ENCODE measurements at places on chromosomes 12 and 14.

GRCh38 chr12:123070267-123071081 is 80.4 kb downstream of the PITPNM2 start:
- DNase-seq: no peak

GRCh38 chr14:67582061-67582460 is 18.0 kb downstream of the PIGH start:
- DNase-seq: no peak

DNA sequence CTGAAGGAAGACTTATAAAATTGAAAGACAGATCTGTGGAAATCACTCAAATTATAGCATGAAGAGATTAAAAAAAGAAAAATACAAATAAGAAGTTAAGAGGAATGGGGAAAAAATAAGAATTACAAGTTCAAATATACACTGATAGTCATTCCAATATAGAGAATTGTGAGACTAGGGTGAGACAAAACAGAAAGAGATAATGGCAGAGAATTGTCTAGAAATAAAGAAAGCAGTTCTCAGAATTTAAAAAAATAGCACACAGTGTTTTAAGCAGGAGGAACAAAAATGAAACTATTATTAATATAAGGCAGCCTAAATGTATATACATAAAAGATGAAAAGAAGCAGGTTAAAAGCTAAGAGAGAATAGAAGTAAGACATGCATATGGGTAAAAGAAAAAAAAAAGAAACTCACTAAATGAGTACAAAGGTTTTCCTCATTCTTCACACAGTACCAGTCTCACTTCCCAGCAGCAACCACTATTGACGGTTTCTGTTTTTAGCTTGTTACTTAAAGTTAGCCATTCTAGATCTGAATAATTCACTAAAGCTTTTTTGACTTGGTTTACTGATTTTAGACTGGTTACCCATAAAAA is 31.1 kb downstream of the SLC38A4 start:
- peak; percentile 22 for DNase-seq

GRCh38 chr14:93299866-93300265 is 33.0 kb downstream of the BTBD7 start:
- no peak for DNase-seq

DNA sequence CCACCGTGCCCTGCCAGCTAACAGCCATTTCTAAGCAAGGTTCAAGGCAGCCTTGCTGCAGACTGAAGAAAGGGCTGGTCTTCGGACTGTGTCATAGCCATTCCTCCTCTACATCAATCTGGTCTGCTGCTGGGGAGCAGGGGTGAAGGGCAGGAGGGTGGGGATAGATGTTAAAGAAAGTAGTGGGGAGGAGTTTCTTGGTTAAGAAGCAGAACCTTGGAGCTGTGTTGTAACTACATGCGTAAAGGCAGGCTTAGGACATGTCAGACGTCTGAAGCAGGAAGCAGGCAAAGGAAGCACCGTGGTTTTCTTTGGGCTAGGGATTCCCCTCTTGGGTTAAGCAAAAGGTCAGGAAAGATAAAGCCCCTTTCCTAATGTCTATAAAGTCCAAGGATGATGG is 18.1 kb upstream of the NEK9 start:
- no peak for DNase-seq

DNA sequence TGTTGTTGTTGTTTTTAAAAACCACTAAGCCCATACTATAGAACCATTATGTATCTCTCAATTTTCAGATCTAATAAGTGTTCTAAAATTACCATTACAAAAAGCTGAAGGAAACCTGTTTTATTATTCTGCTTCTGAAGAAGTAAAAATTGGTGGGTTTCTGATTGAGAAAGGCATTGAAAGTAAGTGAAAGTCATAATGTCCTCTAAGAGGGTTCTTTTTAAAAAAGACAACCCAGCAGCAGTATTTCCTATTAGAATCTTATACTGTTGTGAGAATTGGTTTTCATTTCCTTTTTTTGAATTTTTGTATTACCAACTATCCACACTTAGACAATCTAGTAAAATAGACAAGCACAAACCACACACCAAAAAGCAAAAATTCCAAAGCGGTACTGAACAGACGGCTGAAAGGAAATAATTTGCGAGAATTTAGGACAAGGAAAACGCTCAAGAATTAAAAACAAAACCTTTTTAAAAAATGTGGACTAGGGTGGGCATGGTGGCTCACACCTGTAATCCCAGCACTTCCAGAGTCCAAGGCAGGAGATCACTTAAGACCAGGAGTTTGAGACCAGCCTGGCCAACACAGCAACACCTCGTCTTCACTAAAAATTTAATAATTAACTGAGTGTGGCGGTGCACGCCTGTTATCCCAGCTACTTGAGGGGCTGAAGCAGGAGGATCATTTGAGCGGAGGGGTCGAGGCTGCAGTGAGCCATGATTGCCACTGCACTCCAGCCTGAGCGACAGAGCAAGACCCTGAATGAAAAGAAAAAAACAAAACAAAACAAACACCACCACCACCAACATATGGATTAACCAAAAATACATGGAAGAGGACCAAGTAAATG is 66.7 kb upstream of the AP4S1 start:
- no peak for DNase-seq

DNA sequence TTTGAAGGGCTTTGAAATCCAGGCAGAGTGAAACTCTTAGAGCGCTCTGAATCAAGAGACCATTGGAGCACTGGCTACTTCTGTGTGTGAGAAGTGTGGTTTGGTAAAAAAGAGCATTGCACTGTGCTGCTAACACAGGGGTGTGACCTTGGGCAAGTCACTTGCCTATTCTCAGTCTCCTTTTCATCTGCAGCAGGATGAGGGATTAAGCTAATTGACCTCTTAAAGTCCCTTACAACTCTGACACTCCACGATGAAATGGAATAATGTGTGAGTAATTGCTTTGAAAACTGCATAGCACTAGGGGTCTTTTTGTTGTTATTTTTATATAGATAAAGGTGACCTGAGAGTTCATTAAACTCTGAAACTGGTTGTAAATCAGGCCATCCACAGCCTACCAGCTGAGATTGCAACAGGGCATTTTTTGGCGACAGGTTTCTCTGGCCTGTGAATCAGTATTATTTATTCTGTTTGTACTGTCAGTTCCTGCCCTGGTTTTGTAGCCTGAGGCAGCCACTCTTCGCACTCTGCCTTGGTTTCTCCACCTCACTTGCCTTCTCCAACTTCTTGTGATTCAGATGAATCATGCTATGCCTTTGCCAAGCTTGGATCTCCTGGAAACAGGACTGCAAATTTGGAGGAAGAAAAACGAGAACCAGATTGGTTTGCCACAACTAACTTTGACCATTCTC is 159.9 kb upstream of the PARP11 start:
- DNase-seq: no peak

DNA sequence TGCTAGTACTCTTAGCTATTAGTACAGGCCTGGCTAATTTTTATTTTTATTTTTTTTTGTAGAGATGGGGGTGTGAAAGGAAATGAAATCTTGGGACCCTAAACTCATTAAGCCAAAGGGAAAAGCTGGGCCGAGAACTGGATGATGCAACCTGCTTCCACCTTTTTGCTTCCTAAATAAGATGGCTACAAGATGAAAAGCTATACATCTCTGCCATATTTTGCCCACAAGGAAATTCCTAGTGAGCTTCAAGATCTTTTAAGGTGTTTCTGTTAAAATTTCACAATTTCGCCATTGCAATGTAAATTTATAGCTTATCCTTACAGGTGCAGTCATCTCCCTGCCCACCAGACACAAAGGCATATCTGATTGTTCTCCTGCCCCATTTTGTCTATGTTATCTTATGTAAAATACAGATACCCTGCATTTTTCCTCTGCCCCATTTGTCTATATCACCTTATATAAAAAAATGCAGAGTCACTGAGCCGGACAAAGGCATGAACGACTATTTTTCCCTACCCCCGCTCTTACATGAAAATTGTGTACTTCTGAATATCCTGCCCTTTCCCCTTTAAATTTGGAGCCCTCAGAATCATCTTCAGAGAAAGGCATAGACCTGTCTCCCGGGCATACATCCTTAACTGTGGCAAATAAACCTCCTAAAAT is 112.0 kb upstream of the SLC38A2 start:
- no peak for DNase-seq

GRCh38 chr12:69437073-69437472 is 33.1 kb upstream of the FRS2 start:
- no peak for DNase-seq

DNA sequence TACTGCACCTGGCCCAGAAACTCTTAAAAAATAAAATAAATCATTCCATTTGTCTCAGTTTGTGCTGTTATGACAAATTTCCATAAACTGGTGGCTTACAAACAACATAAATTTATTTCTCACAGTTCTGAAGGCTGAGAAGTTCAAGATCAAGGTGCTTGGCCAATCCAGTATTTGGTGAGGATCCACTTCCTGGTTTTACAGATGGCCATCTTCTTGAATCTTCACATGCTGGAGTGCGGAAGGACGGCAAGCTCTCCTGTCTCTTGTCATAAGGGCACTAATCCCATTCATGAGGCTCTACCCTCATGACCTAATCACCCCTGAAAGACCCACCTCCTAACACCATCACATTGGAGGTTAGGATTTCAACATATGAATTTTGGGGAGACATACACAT is 29.9 kb upstream of the MYBPC1 start:
- no peak for DNase-seq

GRCh38 chr14:101183376-101184103 is 280.0 kb upstream of the RTL1 start:
- no peak for DNase-seq

DNA sequence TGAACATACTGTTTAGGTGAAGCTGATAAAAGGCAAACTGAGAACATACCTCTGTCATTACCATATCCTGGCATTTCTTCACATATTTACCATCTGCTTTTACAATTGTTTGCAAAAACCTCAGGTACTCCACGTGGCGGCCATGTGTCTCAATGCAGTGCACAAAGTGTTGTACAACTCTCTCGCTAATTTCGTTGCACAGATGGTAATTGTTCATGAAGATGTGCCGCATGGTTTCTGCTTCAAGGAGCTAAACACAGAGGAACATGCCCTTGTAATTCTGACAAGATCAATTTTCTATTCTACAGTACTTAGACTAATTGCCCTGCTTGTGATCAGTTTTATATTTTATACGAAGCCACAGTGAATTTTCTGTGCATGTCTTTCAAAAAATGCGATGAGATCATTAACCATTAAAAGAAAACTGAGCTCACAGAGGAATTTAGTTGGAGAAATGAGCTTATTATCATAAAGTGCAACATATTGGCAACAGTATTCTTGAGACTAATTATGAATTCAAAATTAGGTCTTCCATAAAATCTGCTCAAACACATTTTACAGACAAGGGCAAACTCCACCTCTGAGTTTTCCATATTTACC is 233.8 kb downstream of the ITPR2 start:
- no peak for DNase-seq

GRCh38 chr12:121397521-121397920 is 2.4 kb upstream of the RNF34 start:
- DNase-seq: no peak

DNA sequence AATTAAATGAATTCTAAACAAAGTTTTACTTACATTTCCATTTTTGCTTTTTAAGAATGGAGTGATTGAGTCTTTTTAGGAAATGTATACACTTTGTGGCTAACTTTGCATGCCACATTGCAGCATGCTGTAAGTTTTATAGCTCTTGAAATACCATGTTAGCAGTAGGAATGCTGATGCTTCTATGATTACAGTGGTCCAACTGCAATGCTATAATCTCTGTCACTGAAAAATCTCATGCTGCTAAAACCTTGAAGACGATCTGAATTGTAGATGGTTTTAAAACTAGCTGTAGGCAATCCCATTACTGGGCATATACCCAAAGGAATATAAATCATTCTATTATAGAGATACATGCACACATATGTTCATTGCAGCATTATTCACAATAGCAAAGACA is 127.6 kb downstream of the WIF1 start:
- DNase-seq: no peak

- no peak for DNase-seq
Measured at GRCh38 chr12:87931812-87932211, 97.4 kb downstream of the C12orf50 start.

- no peak for DNase-seq
Measured at GRCh38 chr14:59422069-59422881, 42.9 kb downstream of the GPR135 start.

- no peak for DNase-seq
Measured at GRCh38 chr14:71714225-71714624, 218.0 kb upstream of the RGS6 start.

DNA sequence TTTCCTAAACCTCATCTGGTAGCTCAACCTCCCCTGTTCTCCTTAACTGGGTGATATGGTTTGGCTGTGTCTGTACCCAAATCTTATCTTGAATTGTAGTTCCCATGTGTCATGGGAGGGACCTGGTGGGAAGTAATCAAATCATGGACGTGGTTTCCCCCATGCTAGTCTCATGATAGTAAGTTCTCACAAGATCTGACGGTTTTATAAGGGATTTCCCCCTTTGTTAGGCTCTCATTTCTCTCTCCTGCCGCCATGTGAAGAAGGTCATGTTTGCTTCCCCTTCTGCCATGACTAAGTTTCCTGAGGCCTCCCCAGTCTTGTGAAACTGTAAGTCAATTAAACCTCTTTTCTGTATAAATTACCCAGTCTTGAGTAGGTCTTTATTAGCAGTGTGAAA is 19.5 kb downstream of the COX16 start:
- DNase-seq: no peak

- no peak for DNase-seq
Measured at GRCh38 chr12:46560874-46561273, 188.3 kb upstream of the SLC38A2 start.

DNA sequence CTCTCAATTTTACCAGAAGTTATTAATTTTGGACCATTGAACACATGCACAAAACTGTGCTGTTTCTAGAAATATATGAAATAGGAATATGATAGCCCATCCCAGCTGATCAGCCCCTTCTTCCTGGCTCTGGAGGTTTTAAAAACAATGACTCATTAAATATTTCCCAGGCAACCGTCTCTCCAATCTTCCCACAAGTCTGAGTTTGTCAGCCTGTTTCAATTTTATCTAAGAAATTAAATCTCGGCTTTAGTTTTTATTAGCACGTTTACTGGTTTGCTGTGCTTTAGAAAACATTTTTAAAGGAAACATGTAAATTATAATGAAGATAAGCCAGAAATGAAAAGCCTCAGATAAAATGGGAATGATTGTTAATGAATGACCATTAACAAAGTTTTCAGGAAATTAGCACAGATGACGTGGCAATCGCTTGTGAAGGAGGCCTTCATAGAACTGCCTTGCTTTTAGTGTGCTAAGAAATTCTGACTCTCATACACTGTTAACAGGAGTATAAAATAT is 89.3 kb upstream of the RAP1B start:
- no peak for DNase-seq

Measured in GM06990 (cell line).